SK-N-SH (cell line): ENCODE measurements at places on chromosomes 11 and 22. TPM values are rescaled to one million over a fixed set of nuclear protein-coding genes. Genes with fewer than 3 reads are reported as not detected.

TSGA10IP gene
- polyA plus RNA-seq, result not detected in 2 replicates

BATF2 gene
- 0.20 and 0.28 TPM in 2 replicates for polyA plus RNA-seq

SYT13 gene
- polyA plus RNA-seq, result not detected in 2 replicates

MPZL3 gene
- polyA plus RNA-seq, result 0.38 and 0.70 TPM in 2 replicates

CSRP3 gene
- polyA plus RNA-seq, result not detected in 2 replicates

KCNJ11 gene
- 0.13 and 0.23 TPM in 2 replicates for polyA plus RNA-seq

ZBTB3 gene
- polyA plus RNA-seq, result 2.1 and 3.3 TPM in 2 replicates

KCNC1 gene
- 0.13 and 0.18 TPM in 2 replicates for polyA plus RNA-seq

GAL gene
- polyA plus RNA-seq, result 1.6 and 1.8 TPM in 2 replicates

GGTLC3 gene
- 0.13 TPM in 1 of 2 replicates, not detected in the other for polyA plus RNA-seq

SLC7A4 gene
- 0.02 TPM in 1 of 2 replicates, not detected in the other for polyA plus RNA-seq

VSIG10L2 gene
- polyA plus RNA-seq, result 0.02 and 0.16 TPM in 2 replicates

MRGPRX3 gene
- polyA plus RNA-seq, result not detected in 2 replicates

MMP1 gene
- polyA plus RNA-seq, result 5.9 and 6.5 TPM in 2 replicates

OR56A3 gene
- polyA plus RNA-seq, result not detected in 2 replicates

FOLR1 gene
- polyA plus RNA-seq, result 0.26 TPM in 1 of 2 replicates, not detected in the other

MMP13 gene
- 0.12 and 0.15 TPM in 2 replicates for polyA plus RNA-seq

RBMXL2 gene
- polyA plus RNA-seq, result not detected in 2 replicates

CCT8L2 gene
- not detected in 2 replicates for polyA plus RNA-seq
